Cardiac muscle cell (in vitro differentiated cells and primary cell): ENCODE measurements at places on chromosomes 3 and 15. TPM values are rescaled to one million over a fixed set of nuclear protein-coding genes. Genes with fewer than 3 reads are reported as not detected.

Gene PLOD2
- 82.1 and 84.5 TPM in 2 replicates for total RNA-seq

GRCh38 chr3:154782151-154782550, 298.0 kb upstream of the MME start:
- H3K27ac ChIP-seq = no peak overlapping the region
- no peak for DNase-seq
- no peaks in the 10 kb centered on the region for H3K27me3 ChIP-seq
- no peaks in the 10 kb centered on the region for H3K36me3 ChIP-seq

GRCh38 chr3:114848643-114849350, 298.3 kb downstream of the ZBTB20 start:
- H3K4me1 ChIP-seq = no peaks in the 10 kb centered on the region
- no peaks in the 10 kb centered on the region for H3K27me3 ChIP-seq
- no peak for DNase-seq
- H3K4me3 ChIP-seq = no peak overlapping the region
- no peaks in the 10 kb centered on the region for H3K36me3 ChIP-seq
- H3K27ac ChIP-seq = no peak overlapping the region

DNA sequence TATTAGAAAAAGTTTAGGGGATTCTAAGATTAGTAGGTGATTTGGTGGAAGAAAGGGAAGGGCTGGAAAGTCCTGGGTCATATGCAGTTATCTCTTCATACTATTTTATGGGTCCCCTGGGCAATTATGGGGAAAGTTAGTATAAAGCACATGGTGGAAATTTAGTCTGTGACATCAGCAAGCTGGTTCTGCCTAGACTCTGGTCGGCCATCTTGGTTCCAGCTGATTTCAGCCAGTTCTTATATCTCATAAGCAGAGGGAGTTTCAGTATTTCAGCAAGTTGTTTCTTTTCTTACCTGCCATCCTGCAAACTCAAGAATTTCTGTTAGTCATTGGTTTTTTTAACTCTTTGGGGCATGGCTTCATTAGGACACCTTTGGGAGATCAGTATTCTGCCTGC, 1.0 kb upstream of the LYZL4 start:
- no peaks in the 10 kb centered on the region for H3K36me3 ChIP-seq
- H3K27ac ChIP-seq = peak overlapping the region; percentile 75
- no peaks in the 10 kb centered on the region for H3K27me3 ChIP-seq
- H3K4me1 ChIP-seq = peaks cover 24% of the 10 kb centered on the region

Gene TRH
- total RNA-seq = 92.4 and 111 TPM in 2 replicates

DNA sequence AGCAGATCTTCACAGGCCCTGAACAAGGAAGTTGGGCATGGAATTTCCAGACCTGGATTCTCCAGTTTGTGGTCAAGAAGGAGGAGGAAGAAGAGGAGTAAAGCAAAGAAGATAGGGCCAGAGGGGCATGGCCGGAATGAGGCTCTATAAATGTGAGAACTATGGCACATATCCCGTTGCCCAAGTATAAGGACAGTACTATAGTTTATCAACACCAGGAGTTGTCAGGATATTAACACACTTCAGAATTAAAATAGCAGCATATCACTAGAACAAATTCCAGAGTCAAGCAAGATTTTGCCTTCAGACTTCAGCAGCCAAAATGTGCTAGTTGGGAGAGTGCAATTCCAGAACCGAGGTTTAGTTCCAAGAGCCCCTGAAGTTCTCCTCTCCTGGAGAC, 38.4 kb upstream of the PHLDB2 start:
- H3K27ac ChIP-seq = no peak overlapping the region
- no peak overlapping the region for H3K4me3 ChIP-seq
- no peak for DNase-seq
- no peaks in the 10 kb centered on the region for H3K36me3 ChIP-seq

GRCh38 chr3:10283638-10284037, 9.1 kb downstream of the GHRL start:
- H3K27me3 ChIP-seq = no peaks in the 10 kb centered on the region
- no peak overlapping the region for H3K4me3 ChIP-seq
- H3K4me1 ChIP-seq = no peaks in the 10 kb centered on the region
- H3K27ac ChIP-seq = no peak overlapping the region
- H3K36me3 ChIP-seq = peaks cover 12% of the 10 kb centered on the region
- DNase-seq = no peak

GRCh38 chr15:67267951-67268941, 13.7 kb downstream of the IQCH start:
- H3K27ac ChIP-seq = no peak overlapping the region
- H3K4me3 ChIP-seq = no peak overlapping the region
- DNase-seq = no peak
- H3K36me3 ChIP-seq = no peaks in the 10 kb centered on the region
- H3K27me3 ChIP-seq = no peaks in the 10 kb centered on the region

Gene NTRK3
- total RNA-seq = 4.4 and 6.2 TPM in 2 replicates

Gene WHAMM
- total RNA-seq = 5.7 and 7.6 TPM in 2 replicates

GRCh38 chr15:40906991-40907802, 12.9 kb downstream of the VPS18 start:
- peaks cover 5% of the 10 kb centered on the region for H3K4me1 ChIP-seq
- peaks cover 8% of the 10 kb centered on the region for H3K36me3 ChIP-seq
- H3K27ac ChIP-seq = no peak overlapping the region

Gene GDPGP1
- total RNA-seq = 9.1 and 16.2 TPM in 2 replicates

- H3K36me3 ChIP-seq = no peaks in the 10 kb centered on the region
- no peaks in the 10 kb centered on the region for H3K27me3 ChIP-seq
- H3K4me3 ChIP-seq = no peak overlapping the region
These were observed 207.7 kb upstream of the ATP11B start for GRCh38 chr3:182585532-182586150.

Gene CFAP100
- total RNA-seq = not detected in 2 replicates

- no peak overlapping the region for H3K4me3 ChIP-seq
- peaks cover 25% of the 10 kb centered on the region for H3K36me3 ChIP-seq
- no peaks in the 10 kb centered on the region for H3K4me1 ChIP-seq
These were observed 59.7 kb downstream of the SETD2 start for GRCh38 chr3:47104259-47104658.

- no peak overlapping the region for H3K4me3 ChIP-seq
- no peaks in the 10 kb centered on the region for H3K27me3 ChIP-seq
- no peaks in the 10 kb centered on the region for H3K36me3 ChIP-seq
- no peaks in the 10 kb centered on the region for H3K4me1 ChIP-seq
These were observed 7.3 kb downstream of the MCTP2 start for GRCh38 chr15:94238539-94239118.

Gene TUSC7
- not detected in 2 replicates for total RNA-seq

Gene BOC
- 14.1 and 18.1 TPM in 2 replicates for total RNA-seq

Gene CHRNA3
- 2.9 and 6.9 TPM in 2 replicates for total RNA-seq

- H3K36me3 ChIP-seq = peaks cover 52% of the 10 kb centered on the region
- H3K27ac ChIP-seq = no peak overlapping the region
- H3K4me1 ChIP-seq = no peaks in the 10 kb centered on the region
- H3K4me3 ChIP-seq = no peak overlapping the region
These were observed 16.0 kb upstream of the PLA2G4F start for GRCh38 chr15:42172475-42172874.

Gene MASP1
- total RNA-seq = 397 and 507 TPM in 2 replicates

- peaks cover 68% of the 10 kb centered on the region for H3K27me3 ChIP-seq
- H3K4me1 ChIP-seq = no peaks in the 10 kb centered on the region
- no peak overlapping the region for H3K27ac ChIP-seq
- H3K4me3 ChIP-seq = no peak overlapping the region
These were observed 329.4 kb upstream of the RORA start for GRCh38 chr15:61558172-61559136.

DNA sequence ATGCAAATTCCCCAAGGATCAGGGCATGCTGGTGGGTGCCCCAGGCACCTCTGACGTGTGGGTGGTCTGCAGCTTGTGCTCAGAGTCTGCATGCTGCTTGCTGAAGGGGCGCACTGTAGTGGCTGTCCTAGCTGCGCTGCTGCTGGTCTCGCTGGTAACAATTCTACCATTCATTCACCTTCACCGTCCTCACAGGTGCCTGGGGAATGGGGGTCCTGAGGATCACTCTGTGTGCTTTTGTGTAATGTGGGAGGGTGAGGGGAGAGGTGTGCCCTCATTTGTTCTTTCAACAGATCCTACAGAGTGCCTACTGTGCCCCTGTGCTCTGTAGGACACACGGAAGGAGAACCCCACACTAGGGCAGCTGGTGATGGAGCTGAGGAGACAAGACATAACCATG, 2.1 kb upstream of the ITGA11 start:
- no peak for DNase-seq
- H3K36me3 ChIP-seq = no peaks in the 10 kb centered on the region
- H3K27ac ChIP-seq = no peak overlapping the region
- H3K27me3 ChIP-seq = peaks cover 76% of the 10 kb centered on the region

DNA sequence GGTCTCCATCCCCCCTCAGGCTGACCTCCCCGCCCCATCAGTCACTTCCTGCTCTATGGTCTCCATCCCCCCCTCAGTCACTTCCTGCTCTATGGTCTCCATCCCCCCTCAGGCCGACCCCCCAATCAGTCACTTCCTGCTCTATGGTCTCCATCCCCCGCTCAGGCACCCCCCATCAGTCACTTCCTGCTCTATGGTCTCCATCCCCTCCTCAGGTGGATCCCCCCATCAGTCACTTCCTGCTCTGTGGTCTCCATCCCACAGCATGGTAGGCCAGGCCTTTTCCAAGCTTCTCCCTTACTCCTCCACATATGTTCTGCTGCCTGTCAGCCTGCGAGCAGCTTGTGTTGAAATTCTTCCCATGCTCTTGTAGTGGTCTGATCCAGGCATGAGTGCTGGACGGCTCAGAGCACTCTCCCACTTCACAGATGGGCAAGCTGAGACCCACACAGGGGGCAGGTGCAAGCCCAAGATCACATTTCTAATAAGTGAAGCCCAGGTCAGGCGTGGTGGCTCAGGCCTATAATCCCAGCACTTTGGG, 36.8 kb downstream of the BDH1 start:
- no peaks in the 10 kb centered on the region for H3K36me3 ChIP-seq
- H3K27ac ChIP-seq = no peak overlapping the region
- no peaks in the 10 kb centered on the region for H3K4me1 ChIP-seq
- DNase-seq = no peak
- H3K27me3 ChIP-seq = no peaks in the 10 kb centered on the region
- no peak overlapping the region for H3K4me3 ChIP-seq

- DNase-seq = no peak
- no peak overlapping the region for H3K27ac ChIP-seq
- H3K27me3 ChIP-seq = no peaks in the 10 kb centered on the region
- H3K36me3 ChIP-seq = no peaks in the 10 kb centered on the region
- peaks cover 9% of the 10 kb centered on the region for H3K4me1 ChIP-seq
These were observed 24.2 kb downstream of the PPM1L start for GRCh38 chr3:160780245-160780644.

- H3K4me1 ChIP-seq = no peaks in the 10 kb centered on the region
- no peak overlapping the region for H3K4me3 ChIP-seq
- H3K27me3 ChIP-seq = no peaks in the 10 kb centered on the region
These were observed 266.3 kb downstream of the RPLP1 start for GRCh38 chr15:69718916-69719315.

- H3K27me3 ChIP-seq = no peaks in the 10 kb centered on the region
- H3K36me3 ChIP-seq = no peaks in the 10 kb centered on the region
- H3K4me1 ChIP-seq = peaks cover 15% of the 10 kb centered on the region
These were observed 49.3 kb downstream of the CMTM6 start for GRCh38 chr3:32453346-32453745.

DNA sequence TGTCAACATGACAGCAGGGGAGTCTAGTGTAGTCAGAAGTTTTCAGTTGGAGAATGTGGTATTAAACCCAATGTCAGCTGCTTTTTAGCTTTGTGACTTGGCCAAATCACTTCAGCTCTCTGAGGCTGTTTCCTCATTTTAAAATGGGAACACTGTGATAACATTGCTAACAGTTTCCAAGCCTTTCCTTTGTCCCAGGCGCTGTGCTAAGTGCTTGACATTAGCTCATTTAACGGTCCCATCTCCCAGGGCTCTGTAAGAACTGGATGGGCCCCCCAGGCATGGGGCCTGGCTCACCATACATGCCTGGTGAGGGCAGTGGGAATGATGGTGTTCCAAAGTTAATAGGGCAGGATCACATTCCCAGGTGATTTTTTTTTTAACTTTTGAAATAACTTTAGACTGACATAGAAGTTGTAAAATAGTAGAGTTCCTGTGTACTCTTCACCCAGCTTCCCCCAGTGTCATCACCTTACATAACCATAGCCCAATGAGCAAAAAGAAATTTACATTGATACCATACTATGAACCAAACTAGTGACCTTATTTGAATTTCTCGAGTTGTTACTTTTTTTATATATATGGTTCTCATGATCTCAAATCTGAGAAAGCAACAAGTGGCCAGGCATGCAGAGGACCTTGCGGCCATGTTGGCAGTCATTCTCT, 7.7 kb downstream of the RASL12 start:
- H3K4me3 ChIP-seq = no peak overlapping the region
- DNase-seq = no peak
- no peaks in the 10 kb centered on the region for H3K27me3 ChIP-seq
- peaks cover 6% of the 10 kb centered on the region for H3K4me1 ChIP-seq

DNA sequence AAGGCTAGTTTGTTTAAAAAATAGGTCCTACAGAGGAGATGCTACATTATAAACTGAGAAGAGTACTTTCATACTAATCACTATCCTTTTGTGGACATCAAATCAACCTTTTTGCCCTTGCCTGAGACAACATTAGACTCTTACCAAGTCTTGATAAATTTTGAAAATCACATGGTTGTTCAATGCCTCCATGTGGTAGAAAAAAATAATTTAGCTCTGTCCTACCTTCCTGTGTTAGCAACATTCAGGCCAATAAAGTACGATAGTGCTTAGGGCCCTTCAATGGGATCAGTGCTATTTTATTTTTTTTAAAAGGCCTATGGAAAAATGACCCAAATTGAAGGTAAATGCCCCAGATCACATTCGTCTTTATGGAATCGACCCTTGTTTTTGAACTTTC, 5.0 kb upstream of the UBE2E1 start:
- H3K4me1 ChIP-seq = peaks cover 3% of the 10 kb centered on the region
- no peaks in the 10 kb centered on the region for H3K36me3 ChIP-seq
- no peak overlapping the region for H3K4me3 ChIP-seq
- DNase-seq = peak; percentile 52
- H3K27me3 ChIP-seq = no peaks in the 10 kb centered on the region
- H3K27ac ChIP-seq = no peak overlapping the region

Gene C15orf61
- total RNA-seq = 5.1 and 6.8 TPM in 2 replicates

Gene CD86
- total RNA-seq = not detected in 2 replicates

Gene STRA6
- total RNA-seq = 32.5 and 49.6 TPM in 2 replicates

Gene C3orf22
- not detected in 2 replicates for total RNA-seq

DNA sequence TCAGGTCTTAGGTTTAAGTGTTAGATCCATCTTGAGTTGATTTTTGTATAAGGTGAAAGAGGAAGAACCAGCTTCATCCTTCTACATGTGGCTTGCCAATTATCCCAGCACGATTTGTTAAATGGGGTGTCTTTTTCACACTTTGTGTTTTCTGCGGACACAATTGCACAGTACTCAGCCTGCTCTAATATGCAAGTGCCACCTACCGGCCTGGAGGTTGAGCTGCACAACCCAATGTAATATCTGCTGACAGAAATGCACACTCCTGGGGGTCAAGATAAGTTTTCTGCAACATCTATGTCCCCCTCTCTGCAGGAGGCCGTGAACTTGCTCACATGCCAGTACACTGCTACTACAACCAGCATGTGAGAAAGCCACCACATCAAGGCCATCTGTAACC, 791.9 kb upstream of the ROBO1 start:
- peaks cover 9% of the 10 kb centered on the region for H3K4me1 ChIP-seq
- no peaks in the 10 kb centered on the region for H3K36me3 ChIP-seq
- no peak for DNase-seq
- H3K27me3 ChIP-seq = no peaks in the 10 kb centered on the region

- no peaks in the 10 kb centered on the region for H3K36me3 ChIP-seq
- H3K4me3 ChIP-seq = no peak overlapping the region
- H3K27me3 ChIP-seq = no peaks in the 10 kb centered on the region
- no peak overlapping the region for H3K27ac ChIP-seq
- no peaks in the 10 kb centered on the region for H3K4me1 ChIP-seq
- DNase-seq = no peak
These were observed 408.7 kb downstream of the IL5RA start for GRCh38 chr3:2701471-2701870.

Gene SLC27A2
- total RNA-seq = not detected in 2 replicates

- H3K4me1 ChIP-seq = peaks cover 8% of the 10 kb centered on the region
- no peak for DNase-seq
- H3K27me3 ChIP-seq = no peaks in the 10 kb centered on the region
- no peak overlapping the region for H3K4me3 ChIP-seq
- no peaks in the 10 kb centered on the region for H3K36me3 ChIP-seq
These were observed 23.3 kb upstream of the BUB1B start for GRCh38 chr15:40137303-40138200.
